ENCODE measurements at places on chromosomes 1 and 21. TPM values are rescaled to one million over a fixed set of nuclear protein-coding genes. Genes with fewer than 3 reads are reported as not detected.

DNA sequence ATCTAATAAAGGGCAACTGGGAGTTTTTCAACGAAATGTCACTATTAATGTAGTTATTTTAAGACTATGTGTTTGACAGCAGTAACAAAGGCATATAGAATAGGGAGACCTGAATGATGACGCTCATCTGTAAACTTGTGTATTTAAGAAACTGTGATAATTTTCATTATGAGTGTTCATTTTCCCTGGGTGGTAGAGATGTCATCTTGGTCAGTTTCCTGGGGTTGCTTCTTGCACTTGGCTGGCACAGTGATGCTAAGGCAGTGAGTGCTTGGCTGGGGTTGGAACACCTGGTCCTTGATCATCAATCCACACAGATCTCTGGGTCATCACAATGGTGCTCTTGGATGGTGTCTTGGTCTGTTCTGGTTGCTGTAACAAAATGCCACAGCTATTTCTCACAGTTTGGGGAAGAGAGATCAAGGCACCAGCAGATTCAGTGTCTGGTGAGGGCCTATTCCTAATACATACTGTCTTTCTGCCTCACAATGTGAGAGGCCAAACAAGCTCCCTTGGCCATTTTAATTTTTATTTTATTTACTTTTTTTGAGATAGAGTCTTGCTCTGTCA, 7.9 kb upstream of the SMYD2 start:
- no peak for DNase-seq

GRCh38 chr21:42798106-42798505, 81.2 kb downstream of the WDR4 start:
- no peak for DNase-seq

- DNase-seq, result no peak
Measured at GRCh38 chr1:158153746-158154444, 26.8 kb upstream of the CD1D start.

APH1A gene
- 133 TPM for total RNA-seq

DNA sequence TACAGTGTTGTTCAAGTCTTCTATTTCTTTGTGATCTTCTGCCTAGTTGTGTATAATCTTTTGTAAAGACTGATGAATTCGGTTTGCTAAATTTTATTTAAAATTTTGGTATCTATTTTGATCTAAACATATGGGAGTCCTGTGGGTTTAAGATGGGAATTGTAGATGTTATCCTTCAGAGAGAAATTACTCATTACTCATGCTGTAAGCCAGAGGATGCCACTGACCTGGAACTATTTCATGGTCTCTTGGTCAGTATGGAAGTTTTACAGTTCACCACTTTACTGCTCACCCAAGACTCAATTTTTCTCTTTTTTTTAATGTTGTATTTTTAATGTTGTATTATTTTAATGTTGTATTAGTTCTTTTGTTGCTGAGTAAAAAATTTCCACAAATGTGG, 138.6 kb upstream of the B3GALT2 start:
- DNase-seq, result no peak

DNA sequence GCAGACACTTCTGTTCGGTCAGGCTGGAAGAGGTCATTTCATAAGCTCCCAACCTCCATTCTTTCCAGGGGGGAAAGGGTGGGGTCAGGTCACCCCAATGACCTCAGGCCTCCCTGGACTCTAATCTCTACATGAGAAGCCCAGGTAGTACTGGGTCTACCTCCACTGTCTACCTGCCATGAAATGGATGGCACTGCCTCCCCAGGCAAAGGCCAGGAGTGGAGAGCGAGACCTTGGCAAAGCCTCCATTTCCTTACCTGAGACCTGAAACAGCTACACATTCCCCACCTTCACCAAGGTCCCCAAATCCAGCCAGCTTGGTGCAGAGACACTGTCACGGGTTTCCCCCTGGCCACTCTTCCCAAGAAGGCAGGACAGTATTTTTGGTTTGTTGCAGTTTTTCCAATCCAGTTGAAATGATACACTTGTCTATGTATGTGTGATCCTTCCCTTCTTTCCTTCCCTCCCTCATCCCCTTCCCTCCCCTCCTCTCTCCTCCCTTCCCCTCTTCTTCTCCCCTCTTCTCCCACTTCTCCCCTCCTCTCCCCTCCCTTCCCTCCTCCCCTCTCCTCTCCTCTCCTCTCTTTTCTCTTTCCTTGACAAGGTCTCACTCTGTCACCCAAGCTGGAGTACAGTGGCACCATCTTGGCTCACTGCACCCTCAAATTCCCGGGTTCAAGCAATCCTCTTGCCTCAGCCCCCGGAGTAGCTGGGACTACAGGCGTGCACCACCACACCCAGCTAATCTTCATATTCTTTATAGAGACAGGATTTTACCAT, 16.1 kb downstream of the BTG2 start:
- no peak for DNase-seq

DNA sequence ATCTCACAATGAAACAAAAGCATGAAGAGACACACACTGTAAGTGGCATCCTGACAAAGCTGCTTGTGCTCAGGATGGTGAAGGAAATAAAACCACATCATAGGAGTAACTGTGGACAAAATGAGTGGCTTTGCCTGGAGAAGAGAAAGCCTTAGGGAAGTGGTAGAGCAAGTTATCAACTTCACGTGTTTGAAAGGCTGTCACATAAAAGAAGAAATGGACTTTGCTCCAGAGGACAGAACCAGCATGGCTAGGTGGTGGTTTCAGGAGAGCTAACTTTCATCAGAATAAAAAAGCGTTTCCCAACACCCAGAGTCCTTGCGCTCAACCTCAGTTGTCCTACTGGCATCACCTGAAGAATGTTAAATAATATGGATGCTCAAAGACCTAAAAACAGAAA, 139.9 kb downstream of the SETD4 start:
- DNase-seq, result no peak

GRCh38 chr1:165717918-165718515, 19.7 kb upstream of the ALDH9A1 start:
- no peak for DNase-seq

- no peak for DNase-seq
Measured at GRCh38 chr1:15950302-15950701, 25.6 kb downstream of the ZBTB17 start.

DNA sequence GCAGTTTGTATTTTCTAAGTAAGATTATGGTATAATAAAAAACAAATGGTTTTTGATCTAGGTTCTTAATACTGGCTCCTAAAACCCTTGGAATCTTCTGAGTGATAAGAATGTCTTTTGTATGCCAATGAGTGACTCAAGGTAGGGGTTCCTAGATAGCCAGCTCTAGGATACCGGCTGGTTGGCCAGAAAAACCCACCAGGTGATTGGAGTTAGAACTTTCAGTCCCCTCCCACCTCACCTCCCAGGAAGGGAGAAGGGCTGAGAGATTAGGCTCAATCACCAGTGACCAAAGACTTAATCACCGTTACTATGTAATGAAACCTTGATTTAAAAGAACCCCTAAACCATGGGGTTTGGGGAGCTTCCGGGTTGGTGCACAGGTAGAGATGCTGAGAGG, 8.7 kb upstream of the BRDT start:
- no peak for DNase-seq

APOBEC4 gene
- total RNA-seq, result not detected

AADACL4 gene
- not detected for total RNA-seq

- no peak for DNase-seq
Measured at GRCh38 chr21:39612233-39613040, at the start of gene B3GALT5. Gene B3GALT5, plus strand, starts transcription at chr21:39612940. Its CDS starts 47,620 bp downstream, at chr21:39660560.

SLAMF1 gene
- total RNA-seq, result 0.83 TPM

UHMK1 gene
- total RNA-seq, result 49.7 TPM

DNA sequence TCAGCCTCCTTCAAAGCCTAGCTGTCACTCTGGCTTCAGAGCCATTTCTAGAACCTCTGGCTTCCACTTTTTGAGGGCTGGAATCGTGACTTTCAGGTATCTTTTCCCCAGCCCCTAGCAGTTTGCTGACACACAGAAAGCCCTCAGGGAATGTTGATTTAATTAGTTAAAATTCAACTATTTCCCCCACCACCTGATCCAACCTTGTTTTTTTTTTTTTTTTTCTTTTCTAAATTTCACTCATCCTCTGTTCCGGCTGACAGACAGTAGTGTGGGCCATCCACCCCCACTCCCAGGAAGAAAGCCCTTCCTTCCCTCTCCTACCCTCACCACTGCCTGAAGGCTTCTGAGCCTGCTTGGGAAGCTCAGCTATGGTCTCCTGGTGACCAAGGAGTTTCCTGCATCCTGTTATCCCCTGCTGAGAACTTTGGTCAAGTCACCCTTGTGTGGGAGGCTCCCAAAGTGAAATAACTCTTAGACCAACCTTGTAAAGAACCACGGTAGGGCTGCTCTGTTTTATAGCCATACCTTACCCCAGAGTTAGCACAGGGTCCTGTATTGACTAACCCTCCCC, 29.4 kb downstream of the KCNJ6 start:
- DNase-seq, result no peak

ARHGAP30 gene
- total RNA-seq, result 12.1 TPM

MTARC1 gene
- total RNA-seq, result 29.0 TPM

- peak; percentile 80 for DNase-seq
Measured at GRCh38 chr1:89483010-89483756, 41.4 kb upstream of the LRRC8B start.

DNA sequence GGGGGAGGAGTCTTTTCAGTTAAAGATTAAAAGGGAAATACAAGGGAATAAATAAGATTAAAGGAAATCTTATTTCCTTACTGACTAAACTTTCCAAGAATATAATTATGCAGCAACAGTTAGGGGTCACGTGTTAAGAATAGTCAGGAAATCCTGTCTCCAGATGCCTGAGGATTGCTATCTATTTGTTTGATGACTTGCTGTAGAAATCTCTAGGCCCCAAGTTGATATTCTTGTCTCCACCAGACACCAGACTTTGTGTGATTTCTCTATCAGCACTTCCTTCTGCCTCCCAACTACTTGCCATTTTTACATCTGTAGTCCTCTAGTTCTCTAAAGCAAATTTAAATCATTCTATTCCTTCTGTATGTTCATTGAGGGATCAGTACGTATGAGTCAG, 77.5 kb downstream of the RPAP2 start:
- DNase-seq, result no peak

- DNase-seq, result no peak
Measured at GRCh38 chr1:237197470-237198425, 155.8 kb downstream of the RYR2 start.

RIPK4 gene
- total RNA-seq, result 34.3 TPM

GRCh38 chr1:228804640-228805413, 69.5 kb downstream of the RHOU start:
- peak; percentile 41 for DNase-seq

DNA sequence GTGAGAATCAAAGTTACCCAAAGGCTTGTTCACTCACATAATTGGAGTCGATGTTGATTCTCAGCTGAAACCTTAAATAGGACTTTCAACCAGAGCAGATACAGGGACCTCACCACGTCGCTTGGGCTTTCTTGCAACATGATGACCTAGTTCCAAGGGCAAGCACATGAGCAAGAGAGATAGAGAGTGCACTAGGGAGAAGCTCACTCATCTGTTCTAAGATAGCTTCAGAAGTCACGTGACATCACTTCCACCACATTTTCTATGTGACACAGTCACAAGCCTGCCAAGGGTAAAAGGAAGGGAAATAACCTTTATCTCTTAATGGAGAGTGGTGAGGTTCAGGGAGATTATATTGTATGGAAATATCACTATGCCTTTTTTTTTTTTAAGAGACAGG, 470.1 kb upstream of the PLXNA2 start:
- DNase-seq, result no peak

- no peak for DNase-seq
Measured at GRCh38 chr1:197896301-197896700, 6.1 kb upstream of the C1orf53 start.

DNA sequence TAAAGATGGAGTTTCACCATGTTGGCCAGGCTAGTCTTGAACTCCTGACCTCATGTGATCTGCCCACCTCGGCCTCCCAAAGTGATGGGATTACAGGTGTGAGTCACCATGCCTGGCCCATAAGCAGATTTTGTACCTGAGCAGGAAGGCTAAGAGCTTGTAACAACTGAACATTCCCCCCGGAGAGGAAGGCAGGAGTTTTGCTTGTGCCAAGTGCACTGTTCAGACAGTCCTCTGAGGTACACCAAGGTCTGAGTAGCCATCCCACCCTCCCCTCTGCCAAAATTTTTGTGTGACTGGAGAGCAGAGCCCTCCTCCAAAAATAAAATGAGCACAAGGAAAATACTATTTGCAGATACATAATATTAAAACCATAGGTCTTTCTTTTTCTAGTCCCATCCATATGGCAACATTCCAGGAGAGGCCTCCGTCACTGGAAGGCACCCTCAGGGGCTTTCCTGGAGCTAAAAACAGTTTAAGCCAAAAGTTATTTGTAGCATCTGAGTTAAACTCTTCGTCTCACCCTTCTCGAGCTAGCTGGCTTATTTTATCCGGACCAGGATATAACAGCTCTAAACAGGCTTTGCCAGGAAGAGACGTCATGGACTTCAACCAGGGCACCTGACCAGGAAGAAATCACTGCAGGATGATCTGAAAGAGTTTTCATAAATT, 27.2 kb downstream of the CAPN2 start:
- DNase-seq, result no peak

GRCh38 chr1:229836324-229836723, 210.3 kb downstream of the URB2 start:
- DNase-seq, result no peak

SLC2A5 gene
- total RNA-seq, result 1.1 TPM

OSCP1 gene
- total RNA-seq, result 13.4 TPM

DNA sequence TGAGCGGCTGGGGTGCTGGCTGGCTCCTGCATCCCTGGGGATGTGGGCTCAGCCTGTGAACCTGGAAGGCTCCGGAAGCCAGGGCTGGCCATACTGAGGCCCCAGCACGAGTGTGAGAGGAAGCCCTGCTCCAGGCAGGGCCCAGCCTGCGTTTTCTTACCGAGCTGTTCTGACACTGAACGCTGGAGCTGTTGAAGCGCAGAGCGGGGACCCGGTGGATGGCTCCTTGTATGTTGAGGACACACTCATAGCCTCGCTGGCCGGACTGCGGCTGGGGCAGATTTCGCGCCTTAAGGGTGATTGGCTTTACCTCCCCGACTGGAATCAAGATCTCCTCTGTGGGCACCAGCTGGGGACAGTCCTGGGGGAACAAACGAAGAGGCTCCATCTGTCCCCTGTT, 160.0 kb downstream of the PLXNA2 start:
- no peak for DNase-seq

AMPD2 gene
- total RNA-seq, result 45.8 TPM

PERM1 gene
- 0.10 TPM for total RNA-seq

DNA sequence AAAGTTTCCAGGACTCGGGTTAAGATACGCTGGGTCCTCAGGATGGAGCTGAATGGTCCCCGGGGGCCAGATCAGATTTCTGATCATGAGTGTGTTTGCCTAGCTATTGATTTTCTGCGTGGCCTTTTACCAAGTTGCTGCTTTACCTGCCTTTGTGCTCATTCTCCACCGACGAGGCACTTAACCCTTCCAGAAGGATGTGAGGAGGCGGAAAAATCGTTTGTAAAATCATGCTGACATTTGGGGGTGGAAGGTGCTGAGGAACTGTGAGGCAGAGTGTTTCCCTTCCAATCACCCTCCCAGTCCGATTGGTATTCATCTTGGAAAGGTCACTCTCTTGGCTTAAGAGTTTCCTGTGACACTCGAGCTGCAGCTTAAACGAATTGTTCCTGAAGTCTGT, 337.1 kb upstream of the KAZN start:
- DNase-seq, result no peak

DNA sequence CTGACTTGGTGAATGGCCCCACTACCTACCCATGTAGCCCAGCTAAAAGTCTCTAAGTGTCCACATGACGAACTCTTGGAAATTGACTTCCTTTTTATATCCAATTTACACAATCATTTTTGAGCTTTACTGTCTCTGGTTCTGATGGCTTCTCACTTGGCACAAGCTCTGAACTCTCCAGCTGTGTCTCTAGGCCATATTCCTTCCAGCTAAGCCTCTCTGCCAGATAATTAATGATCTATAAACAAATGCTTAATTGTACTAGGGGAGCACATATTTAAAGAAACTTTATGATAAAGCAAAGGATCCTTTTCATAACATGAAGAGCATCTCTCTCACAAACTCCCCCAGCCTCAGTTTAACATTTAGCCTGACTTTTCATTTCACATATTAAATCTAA, 16.3 kb upstream of the BEND5 start:
- DNase-seq, result no peak

CHRNB2 gene
- 0.36 TPM for total RNA-seq
